ENCODE measurements at places on chromosomes 16 and 17.

DNA sequence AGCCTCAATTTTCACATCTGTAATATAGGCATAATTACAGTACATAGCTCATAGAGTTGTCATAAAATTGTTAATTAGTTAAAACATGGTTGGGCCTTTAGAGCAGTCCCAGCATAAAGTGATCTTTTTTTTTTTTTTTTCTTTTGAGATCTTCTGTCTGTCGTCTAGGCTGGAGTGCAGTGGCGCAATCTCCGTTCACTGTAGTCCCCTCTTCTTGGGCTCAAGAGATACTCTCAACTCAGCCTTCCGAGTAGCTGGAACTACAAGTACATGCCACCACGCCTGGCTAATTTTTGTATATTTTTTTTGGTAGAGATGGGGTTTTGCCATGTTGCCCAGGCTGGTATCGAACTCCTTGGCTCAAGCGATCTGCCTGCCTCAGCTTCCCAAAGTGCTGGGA, 31.0 kb downstream of the RND2 start:
- DNase-seq = no peak

- no peak for DNase-seq
These were observed 40.6 kb downstream of the KNOP1 start for GRCh38 chr16:19677402-19677801.

GRCh38 chr16:85990861-85991301, 91.9 kb downstream of the IRF8 start:
- DNase-seq = no peak

GRCh38 chr16:12095275-12096156, 119.0 kb downstream of the SNX29 start:
- peak; percentile 35 for DNase-seq

- DNase-seq = peak; percentile 77
These were observed 15.6 kb downstream of the TLE7 start for GRCh38 chr16:71426069-71426879.

- DNase-seq = peak; percentile 89
These were observed 7.0 kb downstream of the CORO6 start for GRCh38 chr17:29615492-29616299.

- no peak for DNase-seq
These were observed 117.3 kb upstream of the CORO6 start for GRCh38 chr17:29740017-29740416.

- no peak for DNase-seq
These were observed 55.7 kb downstream of the SREBF1 start for GRCh38 chr17:17780922-17781590.

- DNase-seq = no peak
These were observed 439.3 kb upstream of the GOT2 start for GRCh38 chr16:59173408-59173831.

GRCh38 chr16:52597772-52598483, 51.0 kb upstream of the TOX3 start:
- DNase-seq = peak; percentile 86

GRCh38 chr17:3740611-3741073, 16.9 kb downstream of the HASPIN start:
- DNase-seq = no peak

DNA sequence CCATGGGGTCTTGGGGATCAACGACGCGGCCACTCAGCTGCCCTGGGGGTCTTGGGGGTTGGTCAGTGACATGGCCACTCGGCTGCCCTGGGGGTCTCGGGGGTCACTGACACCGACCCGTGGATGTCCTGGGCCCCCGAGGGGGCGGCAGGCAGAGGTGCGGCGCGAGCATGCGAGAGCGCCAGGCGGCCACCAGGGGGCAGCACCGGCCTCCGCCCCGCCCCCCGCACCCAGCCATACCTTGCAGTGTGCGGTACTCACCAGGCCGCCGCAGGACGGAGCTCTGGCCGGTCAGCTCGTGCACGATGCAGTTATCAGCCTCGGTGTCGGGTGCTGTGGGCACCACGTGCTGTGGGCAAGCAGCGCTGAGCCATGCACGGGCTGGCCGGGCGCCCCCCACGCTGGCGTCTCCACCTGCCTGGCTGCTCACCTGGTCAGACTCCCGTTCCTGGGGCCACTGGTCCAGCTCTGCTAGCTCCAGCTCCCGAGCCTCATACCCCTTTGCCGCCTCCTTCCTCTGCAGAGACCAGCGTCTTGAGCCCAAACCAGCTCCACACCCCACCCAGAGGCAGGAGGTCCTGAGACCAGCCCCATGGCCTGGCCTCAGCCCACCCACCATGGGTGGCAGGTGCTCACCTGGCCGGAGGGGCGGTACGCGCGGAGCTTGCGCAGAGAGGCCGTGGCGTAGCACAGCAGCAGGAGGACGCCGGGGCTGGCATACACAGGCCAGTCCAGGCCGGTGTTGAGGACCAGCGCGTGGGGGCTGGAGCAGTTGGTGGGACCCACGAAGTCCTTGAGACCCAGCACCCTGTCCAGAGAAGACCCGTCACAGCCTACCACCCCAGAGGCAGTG, 31.2 kb downstream of the CTU2 start:
- peak; percentile 9 for DNase-seq

DNA sequence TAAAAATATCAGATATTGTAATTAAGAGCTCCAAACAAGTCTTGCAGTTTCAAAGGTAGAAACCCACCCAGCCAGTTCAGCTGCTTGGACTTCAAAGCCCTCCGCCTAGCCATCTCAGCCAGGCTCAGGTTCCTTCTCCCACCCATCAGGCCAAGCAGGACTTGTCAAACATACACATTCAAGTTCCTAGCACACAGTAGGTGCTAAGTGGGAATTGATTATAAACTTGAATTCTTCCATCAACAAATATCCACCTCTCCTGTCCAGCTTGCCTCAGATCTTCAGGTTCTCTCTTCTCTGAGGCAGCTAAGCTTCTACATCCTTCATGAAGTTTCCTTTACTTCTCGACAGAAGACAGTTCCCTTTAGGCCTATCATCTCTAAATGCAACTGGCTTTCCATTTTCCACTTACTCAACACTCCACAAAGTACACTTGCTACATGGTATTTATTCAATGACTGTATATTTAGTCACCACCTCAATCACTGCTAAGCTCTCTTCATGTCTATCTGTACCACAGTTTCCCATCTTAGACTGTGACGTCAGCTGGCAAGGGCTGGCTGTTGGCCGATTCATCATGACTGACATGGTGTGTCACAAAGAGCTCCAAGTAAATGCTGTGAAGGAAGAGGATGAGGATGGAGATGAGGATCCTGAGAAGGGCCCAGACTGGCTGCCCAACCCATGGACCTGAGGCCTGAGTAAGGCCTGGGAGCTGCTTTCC, 13.3 kb upstream of the COG7 start:
- no peak for DNase-seq

GRCh38 chr17:66488864-66489263, 186.5 kb downstream of the PRKCA start:
- DNase-seq = no peak

DNA sequence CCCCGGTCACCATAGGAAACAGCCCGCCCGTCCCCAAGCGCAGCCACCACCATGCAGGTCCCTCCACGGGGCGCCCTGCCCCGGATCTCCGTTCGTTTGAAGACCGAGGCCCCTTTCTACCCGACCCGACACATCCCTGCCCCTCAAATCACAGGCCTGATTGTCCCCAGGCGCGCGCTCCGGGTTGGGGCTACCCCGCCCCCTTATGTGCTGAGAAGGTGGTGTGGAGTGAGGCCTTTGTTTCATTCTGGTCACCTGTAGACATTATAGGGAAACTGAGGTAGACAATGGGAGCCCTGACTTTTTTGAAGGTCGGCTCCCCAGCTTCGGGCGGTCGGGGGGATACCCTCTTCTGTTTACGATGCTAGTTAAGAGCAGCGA, 763 bp upstream of the ACTG1 start:
- DNase-seq = peak; percentile 79

GRCh38 chr17:27950995-27951394, 57.8 kb upstream of the LYRM9 start:
- no peak for DNase-seq

- no peak for DNase-seq
These were observed 34.1 kb downstream of the AXIN2 start for GRCh38 chr17:65527381-65527780.

DNA sequence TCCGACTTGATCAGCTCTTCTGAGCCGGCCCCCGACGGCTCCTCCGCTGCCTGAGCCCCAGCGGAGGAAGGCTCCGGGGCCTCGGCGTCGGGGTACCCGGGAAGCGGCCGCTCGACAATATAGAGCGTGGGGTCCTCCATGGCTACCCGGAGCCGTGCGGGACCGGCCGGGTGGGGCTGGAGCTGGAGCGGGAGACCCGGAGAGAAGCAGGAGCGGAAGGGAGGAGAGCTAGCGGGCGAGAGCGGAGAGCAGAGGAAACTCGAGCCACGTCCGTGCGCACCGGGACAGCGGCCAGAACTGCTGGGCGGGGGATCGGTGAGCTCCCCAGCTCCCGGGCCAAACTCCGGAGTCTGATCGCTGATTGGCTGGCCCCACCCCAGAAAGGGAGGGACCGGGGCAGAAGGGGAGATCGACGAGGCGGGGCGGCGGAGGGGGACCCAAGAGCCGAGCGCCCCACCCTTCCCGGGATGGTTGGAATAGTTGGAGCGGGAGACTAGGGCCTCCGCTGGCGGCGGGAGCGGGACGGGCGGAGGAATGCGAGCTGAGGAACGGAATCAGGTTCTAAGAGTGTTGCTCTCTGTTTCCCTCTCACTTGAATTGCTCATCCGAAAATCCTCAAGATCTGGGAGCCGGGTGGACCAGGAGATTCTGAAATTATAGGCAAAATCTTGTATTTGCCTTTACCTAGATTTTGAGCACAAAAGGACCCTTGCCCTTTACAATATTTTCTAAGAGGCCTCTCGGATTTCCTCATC, at the start of gene CAVIN1:
TSS of gene CAVIN1 (minus strand) at position 299 of the 755 bp plus-strand sequence. CDS start at position 140, 159 bp downstream.
- DNase-seq = peak; percentile 55

DNA sequence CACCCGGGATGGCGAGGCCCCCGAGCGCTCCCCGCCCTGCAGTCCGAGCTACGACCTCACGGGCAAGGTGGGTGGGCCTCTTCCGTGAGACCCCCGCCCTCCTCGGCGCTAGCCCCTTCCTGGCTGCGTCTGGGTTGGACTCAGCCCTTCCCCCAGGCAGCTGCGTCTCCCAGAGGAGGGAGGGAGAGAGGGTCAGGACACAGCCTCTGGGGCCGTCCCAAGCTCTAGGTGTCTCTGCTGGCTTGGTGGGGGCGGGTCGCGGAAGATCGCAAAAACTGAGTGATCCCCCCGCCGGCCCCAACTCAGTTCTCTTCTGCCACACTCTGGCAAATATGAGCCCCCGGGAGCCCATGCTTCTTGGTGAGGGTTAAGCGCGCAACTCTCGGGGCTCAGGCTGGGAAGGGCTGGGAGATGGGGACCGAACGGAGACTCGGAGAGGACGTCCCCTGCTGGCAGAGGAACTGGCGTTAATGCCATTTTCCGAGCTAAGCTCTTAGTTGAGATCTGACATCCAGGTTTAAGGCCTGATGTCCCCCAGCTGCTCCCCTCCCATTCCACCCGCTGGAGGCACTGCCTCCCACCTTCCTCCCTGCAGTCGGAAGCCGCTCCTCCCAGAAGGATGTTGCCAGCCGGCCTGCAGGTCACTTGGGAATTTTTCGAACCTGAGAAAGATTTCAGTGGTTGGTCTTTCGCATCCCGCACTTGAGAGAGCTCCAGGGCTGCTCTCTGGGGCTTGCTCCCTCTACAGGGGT, 419 bp downstream of the RAB37 start:
- no peak for DNase-seq

GRCh38 chr17:30514895-30515596, 37.8 kb downstream of the GOSR1 start:
- no peak for DNase-seq

DNA sequence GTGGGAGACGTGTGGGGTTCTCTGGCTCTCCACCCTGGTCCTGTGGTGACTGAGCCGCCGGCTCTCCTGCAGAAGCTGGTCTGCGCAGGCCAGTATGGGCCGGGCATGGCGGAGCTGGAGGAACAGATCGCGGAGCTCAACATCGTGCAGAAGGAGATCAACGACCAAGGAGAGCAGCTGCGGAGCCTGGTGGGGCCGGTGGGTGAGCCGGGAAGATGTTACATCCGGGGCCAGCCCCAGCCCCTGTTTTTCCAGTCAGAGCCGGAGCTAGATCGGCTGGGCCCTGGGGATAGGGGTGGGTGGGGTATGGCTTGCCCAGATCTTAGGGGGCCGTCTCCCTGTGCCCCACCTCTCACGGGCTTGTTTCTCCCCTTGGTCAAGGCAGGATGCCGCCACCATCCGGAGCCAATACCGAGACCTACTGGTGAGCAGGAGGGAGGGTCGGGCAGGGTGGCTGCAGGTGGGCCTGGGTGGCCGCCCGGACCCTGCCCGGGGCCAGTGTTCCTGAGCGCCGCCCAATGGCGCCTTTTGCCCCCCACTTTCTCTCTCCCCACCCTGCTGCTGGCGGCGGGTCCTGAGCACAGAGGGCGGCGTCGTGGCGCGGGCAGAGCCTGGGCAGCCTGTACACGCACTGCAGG, 5.0 kb downstream of the EVPLL start:
- no peak for DNase-seq

- DNase-seq = no peak
These were observed 49.5 kb upstream of the MYOCD start for GRCh38 chr17:12616161-12616560.

- DNase-seq = no peak
These were observed 957 bp downstream of the VPS25 start for GRCh38 chr17:42774066-42774745.

- DNase-seq = no peak
These were observed 173.4 kb downstream of the SNX29 start for GRCh38 chr16:12149971-12150370.

GRCh38 chr16:88468275-88469129, 15.4 kb downstream of the ZFPM1 start:
- no peak for DNase-seq

DNA sequence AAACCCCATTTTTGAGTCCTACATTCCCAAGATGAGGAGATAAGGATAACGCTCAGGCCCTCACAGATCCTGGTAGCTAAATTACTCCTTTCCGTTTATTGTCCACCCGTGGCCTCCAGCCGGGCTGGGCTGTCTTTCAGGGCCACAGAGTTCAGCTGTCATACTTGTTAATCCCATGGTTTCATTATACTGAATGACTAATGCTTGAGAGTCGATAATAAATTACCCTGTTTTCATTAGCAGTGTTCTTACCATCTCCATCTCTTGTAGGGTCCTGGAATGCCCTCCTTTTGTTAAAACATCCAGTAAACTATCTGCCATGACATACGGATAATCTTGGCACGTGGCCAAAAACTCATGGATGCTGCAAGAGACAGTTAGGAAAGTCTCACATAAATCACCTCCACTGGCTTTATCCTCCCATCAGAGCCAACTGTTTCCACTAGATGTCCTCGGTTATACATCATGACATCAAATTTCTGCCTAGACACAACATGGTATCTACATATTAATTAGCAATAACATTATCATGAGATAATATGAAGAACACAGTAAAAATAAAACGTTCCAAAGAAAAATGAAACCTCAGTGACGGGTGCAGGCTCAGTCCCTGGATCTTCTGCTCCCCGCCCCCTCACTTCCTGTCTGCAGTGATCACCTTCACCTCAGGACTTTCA, 45.3 kb downstream of the BRD7 start:
- no peak for DNase-seq
